ENCODE measurements at places on chromosomes 2 and 18.

DNA sequence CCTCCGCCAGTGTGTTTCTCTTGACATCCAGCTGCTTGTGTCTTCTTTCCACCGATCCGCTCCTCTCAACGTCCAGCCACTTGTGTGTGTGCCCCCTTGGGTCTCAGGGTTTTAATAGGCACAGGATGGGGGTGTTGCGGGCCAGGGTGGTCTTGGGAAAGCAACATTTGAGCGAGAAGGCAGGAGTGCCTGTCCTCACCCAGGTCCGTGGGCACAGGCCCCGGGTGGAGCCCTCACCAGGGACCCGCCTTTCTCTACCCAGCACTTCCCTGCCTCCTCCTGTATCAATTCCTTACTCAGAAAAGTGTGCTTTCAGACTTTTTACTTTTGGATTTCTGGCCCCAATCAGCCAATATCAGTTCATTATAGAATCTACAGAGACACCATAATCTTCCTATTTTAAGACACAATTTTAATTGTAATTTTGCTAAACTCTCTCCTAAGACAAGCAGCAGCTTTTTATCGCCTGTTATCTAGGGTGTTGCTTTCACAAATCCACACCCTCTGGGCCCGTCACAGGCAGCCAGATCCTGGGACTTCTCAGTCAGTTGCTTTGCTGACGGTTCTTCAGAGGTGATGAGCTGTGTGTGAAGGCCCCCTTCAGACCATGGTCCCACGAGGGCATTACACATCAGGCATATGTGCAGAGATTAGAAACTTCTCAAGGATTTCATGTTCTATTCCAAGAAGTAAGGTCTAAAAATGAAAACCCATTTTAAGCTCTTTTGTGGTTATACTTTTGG is 96.0 kb upstream of the FHL2 start:
- no peak for DNase-seq

DNA sequence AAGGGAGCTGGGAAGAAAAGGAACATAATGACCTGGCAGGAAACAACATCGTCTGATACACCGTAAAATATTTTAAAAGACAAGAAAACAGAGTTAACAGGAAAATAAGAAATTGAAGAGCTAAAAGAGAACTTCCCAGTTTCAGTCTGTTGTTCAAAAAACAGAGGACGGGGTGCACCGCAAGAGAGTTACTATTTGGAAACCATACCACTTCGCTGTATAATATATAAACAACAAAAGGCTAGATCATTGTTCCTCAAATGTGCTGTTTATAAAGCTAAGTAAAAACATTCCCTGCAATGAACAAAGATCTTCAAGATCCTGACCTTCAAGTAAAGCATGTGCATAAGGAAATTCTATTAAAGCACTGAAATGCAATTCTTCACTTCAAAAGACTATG is 2.1 kb downstream of the PPP3R1 start:
- no peak for DNase-seq

- DNase-seq = no peak
These were observed 317.7 kb downstream of the LPIN1 start for GRCh38 chr2:12064153-12064552.

- DNase-seq = peak; percentile 63
These were observed 35.3 kb downstream of the GALNT1 start for GRCh38 chr18:35616664-35617423.

DNA sequence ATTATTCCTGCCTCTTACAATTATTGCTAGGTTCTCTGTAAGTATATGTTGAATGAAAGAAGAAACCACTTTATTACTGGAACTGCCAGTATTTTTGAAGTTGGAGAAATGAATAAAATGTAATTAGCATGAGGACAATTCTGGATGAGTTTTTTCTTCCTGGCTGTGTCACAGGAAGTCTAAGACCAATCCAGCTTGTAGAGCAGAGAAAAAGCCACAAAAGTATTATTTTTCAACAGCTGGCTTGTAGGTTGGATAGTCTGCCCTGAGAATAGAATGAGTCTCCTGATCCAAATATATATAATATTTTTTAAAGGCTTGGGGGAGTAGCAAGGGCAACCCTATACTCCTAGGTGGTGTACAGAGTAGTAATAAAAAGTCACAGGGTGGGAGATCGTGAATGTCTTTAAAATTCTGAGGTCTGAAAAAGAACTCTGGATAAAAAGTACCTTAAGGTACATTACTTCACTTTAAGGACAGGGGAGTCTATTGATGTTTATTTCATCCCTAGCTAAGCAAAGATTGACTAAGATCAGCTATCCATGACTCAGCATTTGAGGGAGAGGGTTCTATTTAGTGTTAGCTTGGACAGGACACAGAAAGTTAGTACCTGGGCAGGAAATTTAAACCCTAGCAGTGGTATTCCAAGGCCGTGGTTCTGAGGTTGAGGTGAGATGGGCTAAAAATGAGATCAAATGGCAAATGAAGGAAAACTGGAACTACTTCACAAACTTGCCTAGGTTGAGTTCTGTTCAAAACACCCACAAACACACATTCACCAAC is 31.7 kb downstream of the SLC40A1 start:
- DNase-seq = no peak

GRCh38 chr2:1370461-1370860 is 42.8 kb upstream of the TPO start:
- DNase-seq = no peak

DNA sequence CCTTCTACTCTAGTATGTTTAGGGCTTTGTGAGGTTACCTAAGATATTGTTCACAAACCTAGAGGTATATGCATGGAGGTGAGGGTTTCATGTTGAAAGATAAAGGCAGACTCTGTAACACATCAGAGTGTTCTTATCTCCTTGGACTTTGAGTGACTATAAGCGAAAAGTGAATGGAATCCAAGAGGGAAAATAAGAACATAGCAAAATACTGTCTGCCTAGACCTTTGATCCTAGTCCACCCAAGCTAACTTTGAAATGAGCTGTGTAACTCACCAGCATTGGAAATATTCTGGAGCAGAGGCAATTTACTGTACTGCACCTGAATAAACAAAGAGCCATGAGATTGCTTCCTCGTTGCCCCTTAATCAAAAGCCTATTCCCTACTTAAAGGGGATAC is 28.2 kb upstream of the GALNT1 start:
- DNase-seq = no peak

DNA sequence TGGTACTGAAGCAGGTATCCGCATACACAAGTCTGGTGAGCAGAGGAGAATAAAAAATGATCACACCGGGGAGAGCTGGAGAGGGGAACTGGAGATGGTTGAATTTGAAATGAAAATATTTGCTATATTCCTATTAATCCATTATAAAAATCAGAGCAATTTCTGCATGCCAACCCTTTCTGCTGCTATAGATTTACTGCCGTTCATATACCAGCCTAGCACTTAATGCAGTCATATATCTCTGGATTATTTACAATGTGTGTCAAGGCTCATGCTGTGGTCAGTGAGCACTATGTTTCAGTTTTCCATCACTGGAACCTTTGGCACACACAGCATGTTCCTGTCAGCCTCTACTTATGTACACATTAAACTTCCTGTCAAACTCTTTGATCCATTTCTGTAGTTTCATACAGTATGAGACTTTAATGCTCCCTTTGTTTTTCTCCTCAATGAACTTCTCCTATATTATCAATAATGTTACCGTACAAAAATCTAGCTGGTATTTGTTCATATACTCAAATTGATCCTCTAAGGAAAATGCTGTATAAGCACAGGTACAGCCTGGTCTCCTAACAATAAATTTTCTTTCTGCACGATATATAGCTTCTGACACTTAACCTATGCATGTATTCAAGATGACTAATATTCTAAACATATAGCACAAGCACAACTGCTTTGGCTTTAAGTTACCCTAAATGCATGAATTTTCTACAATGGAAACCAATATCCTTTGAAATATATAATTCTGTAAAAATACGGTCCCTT is 36.7 kb downstream of the FANCL start:
- no peak for DNase-seq

- DNase-seq = peak; percentile 56
These were observed 477 bp downstream of the ACVR1 start for GRCh38 chr2:157875641-157876065.

DNA sequence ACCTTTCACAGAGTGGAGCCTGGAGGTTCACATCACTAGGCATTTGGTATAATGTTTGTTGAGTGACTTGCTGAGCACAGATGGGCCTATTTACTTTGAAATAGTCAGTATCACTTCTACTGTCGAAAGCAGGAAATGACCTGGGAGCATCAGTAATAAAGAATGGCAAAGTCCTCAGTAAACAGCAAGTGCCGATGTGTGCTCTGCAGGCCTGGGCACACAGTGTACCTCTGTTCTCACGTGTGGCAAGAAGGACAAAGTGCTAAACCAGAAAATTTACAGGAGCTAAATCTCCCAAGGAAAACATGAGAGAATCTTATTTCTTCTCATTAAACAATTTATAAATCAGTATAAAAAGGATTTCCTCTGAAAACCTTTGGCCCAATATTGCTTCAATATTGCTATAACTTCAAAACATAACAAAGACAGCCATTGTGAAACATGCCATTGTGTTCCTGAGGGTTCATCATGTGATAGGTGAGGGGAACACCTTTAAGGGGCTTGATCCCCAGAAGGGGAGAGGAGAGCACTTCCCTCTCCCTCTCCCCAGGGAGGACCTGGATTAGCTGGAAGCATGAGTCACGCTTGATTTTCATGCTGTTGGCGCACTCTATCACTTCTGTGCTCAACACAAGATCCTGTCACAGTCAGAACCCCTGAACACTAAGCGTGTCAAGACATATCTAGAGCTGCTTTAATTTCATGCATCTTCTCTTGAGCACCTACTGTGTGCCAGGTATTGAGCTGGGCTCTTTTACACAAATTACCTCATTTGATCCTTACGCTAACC is 131.5 kb upstream of the SMAD2 start:
- no peak for DNase-seq
